Ascending aorta (tissue), 2 donors: ENCODE measurements at places on chromosomes 16 and 17. TPM values are rescaled to one million over a fixed set of nuclear protein-coding genes. Genes with fewer than 3 reads are reported as not detected.

- no peak for DNase-seq
Observed at GRCh38 chr17:2478458-2478857, 33.2 kb downstream of the METTL16 start.

P2RX5 gene
- not detected for total RNA-seq

OSGIN1 gene
- total RNA-seq: 7.8 TPM

DNA sequence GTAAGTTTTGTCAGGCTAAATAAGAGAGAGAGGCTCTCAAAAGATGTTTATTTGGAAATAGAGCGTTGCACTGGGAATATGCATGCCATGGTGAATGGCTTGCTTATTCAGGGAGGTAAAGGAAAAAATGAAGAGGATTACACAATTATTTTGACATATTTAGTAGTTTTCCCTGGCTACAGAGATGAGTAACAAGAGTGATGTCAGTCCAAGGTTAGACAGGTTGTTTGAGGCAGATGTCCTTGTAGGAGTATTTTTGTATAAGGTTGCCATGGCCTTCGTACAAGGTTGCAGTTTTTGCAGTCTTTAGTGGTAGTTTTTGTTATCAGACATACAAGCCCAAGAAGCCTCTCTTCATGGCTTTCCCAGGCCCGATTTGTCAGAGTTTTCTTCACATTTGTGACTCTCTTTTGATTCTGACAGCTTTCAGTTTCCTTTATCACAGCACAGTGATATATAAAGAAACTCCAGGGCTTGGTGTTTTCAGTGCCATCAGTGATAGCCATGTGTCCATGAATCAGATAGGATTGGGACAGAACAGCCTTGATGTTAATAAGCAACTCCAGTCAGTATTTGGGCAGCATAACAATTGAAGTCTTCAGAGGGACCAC is 18.7 kb upstream of the LGALS9 start:
- no peak for DNase-seq

TBC1D3G gene
- total RNA-seq: not detected

- no peak for DNase-seq
Observed at GRCh38 chr17:19537111-19537510, 3.5 kb downstream of the SLC47A1 start.

GRCh38 chr17:19880393-19880792 is 12.7 kb upstream of the ULK2 start:
- no peak for DNase-seq

PRAC1 gene
- not detected for total RNA-seq

DNA sequence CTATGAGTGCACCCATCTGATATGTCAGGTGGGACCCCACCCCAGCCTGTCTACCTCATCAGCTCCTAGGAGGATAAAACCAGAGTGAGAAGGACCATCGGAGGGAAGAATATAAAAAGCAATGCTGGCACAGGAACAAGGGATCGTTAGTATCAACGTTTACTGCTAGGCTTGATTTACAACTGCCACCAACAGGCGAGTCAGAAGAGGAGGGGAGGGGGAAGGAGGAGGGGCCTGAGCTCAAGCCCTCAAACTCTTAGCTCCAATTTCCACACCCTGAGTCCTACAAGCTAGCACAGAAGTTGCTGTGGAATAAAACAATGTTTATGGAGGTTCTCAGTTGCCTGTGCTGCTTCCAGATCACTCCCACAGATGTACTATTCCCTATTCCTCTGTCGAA is 234.5 kb downstream of the C16orf78 start:
- no peak for DNase-seq

DNA sequence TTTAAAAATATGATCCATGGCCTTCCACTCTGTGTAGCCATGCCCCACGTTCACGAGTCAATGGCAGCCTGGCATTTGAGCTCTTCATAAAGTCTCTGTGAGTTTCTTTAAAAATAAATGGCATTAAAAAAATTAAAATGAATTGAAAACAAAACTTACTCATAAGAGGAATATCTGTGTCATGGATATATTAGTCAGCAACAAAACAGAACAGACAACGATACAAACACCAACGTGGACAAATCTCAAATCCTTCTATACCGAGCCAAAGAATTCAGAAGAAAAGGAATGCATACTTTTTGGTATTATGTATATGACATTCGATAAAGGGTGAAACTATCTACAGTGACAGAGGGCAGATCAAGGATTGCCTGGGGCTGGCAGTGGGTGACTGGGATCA is 8.2 kb upstream of the CMIP start:
- no peak for DNase-seq

SRCIN1 gene
- not detected for total RNA-seq

DNA sequence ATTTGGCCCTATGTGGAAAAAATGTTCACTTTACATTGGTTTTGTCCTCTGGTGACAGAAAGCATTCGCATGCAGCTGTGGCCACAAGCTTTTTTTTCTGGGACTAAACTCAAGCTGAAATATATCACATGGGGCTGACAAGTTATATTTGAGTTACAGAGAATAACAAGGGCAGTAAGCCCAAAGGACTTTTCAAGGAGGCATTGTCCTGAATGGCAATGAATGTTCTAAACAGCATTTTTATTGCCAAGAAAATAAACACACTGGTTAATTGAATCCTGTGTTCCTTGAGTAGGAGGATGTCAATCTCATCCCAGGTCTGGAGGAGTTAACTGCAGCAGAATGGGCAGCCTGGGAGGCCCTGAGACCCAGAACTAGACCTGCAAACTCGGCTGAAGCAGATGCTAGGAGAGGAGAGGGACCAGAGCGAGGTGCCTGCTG is 114.5 kb downstream of the COPRS start:
- no peak for DNase-seq

ZNF469 gene
- total RNA-seq: 3.0 TPM

- DNase-seq: no peak
Observed at GRCh38 chr17:78524870-78525510, 52.2 kb downstream of the DNAH17 start.

GRCh38 chr17:9729034-9729650 is 62.2 kb downstream of the DHRS7C start:
- no peak for DNase-seq
